ENCODE measurements at places on chromosomes 2 and 18.

GRCh38 chr2:99169534-99169933 lies 11.3 kb downstream of the MITD1 start:
- peaks cover 19% of the 10 kb centered on the region for H3K4me1 ChIP-seq
- peaks cover 43% of the 10 kb centered on the region for H3K36me3 ChIP-seq
- DNase-seq: no peak
- H3K27ac ChIP-seq: no peak overlapping the region

- H3K27me3 ChIP-seq: peaks cover 13% of the 10 kb centered on the region
- H3K36me3 ChIP-seq: peaks cover 16% of the 10 kb centered on the region
- no peak overlapping the region for H3K27ac ChIP-seq
- peaks cover 43% of the 10 kb centered on the region for H3K4me1 ChIP-seq
Observed at GRCh38 chr2:96869281-96869821, 529 bp downstream of the SEMA4C start.

GRCh38 chr2:78546843-78547242 lies 478.7 kb upstream of the REG3G start:
- H3K36me3 ChIP-seq: no peaks in the 10 kb centered on the region
- no peak overlapping the region for H3K4me3 ChIP-seq
- no peaks in the 10 kb centered on the region for H3K4me1 ChIP-seq
- H3K27me3 ChIP-seq: no peaks in the 10 kb centered on the region
- no peak overlapping the region for H3K27ac ChIP-seq

DNA sequence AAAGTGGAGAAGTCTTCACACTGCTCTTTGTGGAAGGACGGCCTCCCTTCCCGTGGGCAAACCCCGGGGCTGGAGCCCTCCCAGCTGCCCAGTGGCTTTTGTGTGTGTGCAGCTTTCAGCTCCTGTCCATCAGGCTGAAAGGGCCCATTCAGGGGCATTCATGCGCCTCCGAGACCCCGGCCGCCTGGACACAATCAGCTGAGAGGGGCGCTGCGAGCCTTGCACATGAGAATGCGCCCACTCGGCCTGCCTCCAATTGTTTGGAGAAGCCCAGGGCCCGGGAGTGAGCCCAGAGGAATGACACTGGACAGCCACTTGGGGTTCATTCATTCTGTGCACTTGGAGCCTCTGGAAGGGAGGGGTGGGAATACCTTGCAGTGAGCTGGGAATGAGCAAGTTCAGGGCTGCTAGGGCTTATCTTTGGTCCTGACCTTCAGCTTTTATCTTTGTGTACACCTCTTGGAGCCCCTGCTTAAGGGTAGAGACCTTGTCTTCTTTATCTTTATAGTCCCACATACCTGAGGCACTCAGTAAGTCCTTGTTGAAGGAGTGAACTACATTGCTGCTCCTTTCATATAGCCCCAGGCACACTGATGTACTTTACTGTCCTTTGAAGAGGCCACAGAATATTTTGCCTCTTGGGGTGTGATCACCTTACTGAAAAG lies 56.5 kb downstream of the TCF7L1 start:
- H3K27me3 ChIP-seq: peaks cover 16% of the 10 kb centered on the region
- DNase-seq: no peak
- no peaks in the 10 kb centered on the region for H3K4me1 ChIP-seq

All from activated CD4-positive, alpha-beta T cell treated with anti-CD3 and anti-CD28 coated beads, Interleukin-2, amount 10 ng/mL, durations not matched to agents 7 days and 5 days (primary cell).